IPS DF 6.9 (cell line): ENCODE measurements at places on chromosomes 7 and 10.

- H3K4me1 ChIP-seq: no peaks in the 10 kb centered on the region
- H3K4me3 ChIP-seq: peak within 1 kb of the TSS; percentile 32; the same call in 1 of the 2 replicates
- peaks cover 5% of the 10 kb centered on the region; the same call in 1 of the 2 replicates for H3K36me3 ChIP-seq
- H3K27me3 ChIP-seq: peaks cover 2% of the 10 kb centered on the region; the same call in 1 of the 2 replicates
Measured at GRCh38 chr10:100519311-100520051, at the start of gene SEC31B. Gene SEC31B (minus strand): TSS chr10:100519861. CDS start chr10:100516952, 2,909 bp downstream.

DNA sequence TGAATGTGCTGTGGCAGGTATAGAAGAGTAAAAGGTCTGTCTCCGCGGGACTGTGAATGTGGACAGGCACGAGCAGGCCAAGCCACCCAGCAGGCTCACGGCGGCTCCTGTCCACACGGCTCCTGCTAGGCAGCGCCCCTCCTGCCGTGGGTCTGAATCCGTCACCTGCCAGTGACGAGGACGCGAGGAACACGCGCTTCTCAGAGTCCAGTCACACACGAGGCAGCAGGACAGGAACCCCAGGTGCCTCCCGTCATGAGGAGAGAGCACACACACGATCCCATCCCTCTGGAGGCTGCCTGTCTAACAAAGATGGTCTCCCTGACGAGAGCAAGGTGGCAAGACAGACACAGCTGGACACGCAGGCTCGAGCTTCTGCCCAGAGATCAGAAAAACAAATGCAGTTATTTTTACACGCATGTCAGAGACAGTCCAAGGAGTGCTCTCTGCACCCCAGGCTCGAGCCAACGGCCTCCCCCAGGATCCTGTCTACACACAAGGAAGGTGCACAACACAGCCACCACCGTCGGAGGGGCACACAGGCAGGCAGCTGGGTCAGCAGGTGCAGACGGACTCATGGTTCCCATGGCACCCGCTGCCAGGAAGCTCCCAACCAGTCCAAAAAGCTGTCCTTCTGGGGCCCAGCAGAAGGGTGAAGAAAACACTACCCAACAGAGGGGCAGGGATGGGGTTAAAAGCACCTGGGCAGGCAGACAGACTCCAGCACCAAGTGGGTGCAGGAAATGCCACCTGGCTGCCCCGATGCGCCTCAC is 103.2 kb downstream of the MAD1L1 start:
- H3K4me1 ChIP-seq: no peaks in the 10 kb centered on the region
- H3K36me3 ChIP-seq: no peaks in the 10 kb centered on the region
- H3K27me3 ChIP-seq: no peaks in the 10 kb centered on the region
- no peak for DNase-seq

GRCh38 chr7:136865777-136866176 is 2.7 kb upstream of the CHRM2 start:
- H3K4me3 ChIP-seq: no peak overlapping the region
- H3K4me1 ChIP-seq: peaks cover 3% of the 10 kb centered on the region; the same call in 1 of the 2 replicates
- peaks cover 27% of the 10 kb centered on the region for H3K27me3 ChIP-seq
- H3K36me3 ChIP-seq: no peaks in the 10 kb centered on the region
- H3K27ac ChIP-seq: no peak overlapping the region

GRCh38 chr7:91837397-91838070 is 43.0 kb downstream of the MTERF1 start:
- no peak for DNase-seq
- no peak overlapping the region for H3K4me3 ChIP-seq
- H3K4me1 ChIP-seq: no peaks in the 10 kb centered on the region
- no peak overlapping the region for H3K27ac ChIP-seq

DNA sequence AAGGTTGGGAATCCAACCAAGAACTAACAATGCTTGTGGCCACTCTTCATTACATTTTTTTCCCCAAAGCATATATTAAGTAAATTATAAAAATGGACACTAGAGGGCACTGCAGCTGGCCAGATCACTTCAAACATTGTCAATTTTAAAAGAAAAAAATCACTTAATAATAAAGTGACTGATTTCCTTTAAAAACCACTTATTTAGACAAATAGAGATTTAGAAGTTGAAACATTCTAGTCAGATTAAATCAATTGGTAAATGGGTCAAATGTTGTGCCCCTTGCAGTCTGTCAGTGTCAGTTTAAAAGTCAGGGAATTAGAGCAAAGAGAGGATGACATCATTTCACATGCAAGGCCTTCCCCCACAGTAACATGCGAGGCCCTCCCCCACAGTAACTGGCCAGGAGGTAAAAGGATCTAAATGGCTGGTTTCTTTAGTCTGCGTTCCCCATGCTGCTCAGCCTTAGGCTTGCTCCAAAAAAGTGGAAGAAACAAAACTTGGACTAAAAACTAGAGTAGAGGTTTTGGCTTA is 177.9 kb downstream of the SKAP2 start:
- H3K4me1 ChIP-seq: no peaks in the 10 kb centered on the region
- no peaks in the 10 kb centered on the region for H3K27me3 ChIP-seq
- H3K4me3 ChIP-seq: no peak overlapping the region
- H3K36me3 ChIP-seq: no peaks in the 10 kb centered on the region

DNA sequence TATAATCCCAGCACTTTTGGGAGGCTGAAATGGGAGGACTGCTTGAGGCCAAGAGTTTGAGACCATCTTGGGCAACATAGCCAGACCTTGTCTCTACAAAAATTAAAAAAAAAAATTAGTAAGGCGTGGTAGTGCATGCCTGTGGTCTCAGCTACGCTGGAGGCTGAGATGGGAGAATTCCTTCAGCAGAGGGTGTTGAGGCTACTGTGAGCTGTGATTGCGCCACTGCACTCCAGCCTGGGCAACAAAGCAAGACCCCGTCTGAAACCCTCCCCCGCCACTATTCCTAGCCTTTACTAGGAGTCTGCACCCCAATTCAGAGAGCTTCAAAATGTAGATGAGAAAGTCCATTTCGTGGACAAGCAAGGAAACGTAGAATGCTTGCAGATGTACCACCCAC is 95.2 kb downstream of the PRPF18 start:
- no peaks in the 10 kb centered on the region for H3K4me1 ChIP-seq
- DNase-seq: no peak
- no peak overlapping the region for H3K27ac ChIP-seq
- H3K36me3 ChIP-seq: no peaks in the 10 kb centered on the region; the same call in 1 of the 2 replicates
- H3K4me3 ChIP-seq: no peak overlapping the region

DNA sequence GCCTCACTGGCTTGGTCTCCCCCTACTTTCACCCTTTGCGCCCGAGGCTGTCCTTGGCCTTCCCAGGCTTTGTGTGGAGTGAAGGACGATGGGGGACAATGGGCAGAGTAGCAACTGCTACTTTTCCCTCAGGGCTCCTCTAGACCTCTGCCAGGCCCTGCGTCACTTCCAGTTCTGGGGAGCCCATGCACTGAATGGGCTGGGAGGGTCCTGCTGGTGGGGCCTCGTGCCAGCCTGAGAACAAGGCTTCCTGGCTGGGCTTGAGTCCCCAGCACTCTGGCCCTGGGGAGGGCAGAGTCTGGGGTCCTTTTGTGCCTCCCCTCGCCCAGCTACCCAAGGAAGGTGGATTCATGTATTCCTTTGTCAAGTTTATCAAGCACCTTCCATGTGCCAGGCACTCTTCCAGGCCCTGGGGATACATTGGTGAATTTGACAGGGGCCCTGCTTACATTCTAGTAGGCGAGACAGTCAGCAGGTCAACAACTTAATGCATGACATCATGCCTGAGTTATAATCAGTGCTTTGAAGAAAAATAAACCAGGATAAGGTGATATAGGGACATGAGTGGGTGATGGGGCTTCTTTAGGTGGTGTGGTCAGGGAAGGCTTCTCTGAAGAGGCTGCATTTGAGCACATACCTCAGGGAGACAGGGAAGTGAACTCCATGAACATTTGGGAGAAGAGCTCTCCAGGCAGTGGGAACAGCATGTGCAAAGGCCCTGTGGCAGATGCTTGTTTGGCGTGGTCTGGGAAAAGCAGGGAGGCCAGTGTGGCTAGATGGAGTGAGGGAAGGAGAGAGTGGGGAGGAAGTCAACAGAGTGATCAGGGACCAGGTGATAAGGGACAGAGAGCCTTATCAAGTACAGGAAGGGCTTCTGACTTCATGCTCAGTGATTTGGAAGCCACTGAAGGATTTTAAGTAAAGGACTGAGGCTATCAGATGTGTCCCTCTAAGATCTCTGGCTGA is 14.1 kb downstream of the ZMIZ1 start:
- DNase-seq: no peak
- H3K36me3 ChIP-seq: no peaks in the 10 kb centered on the region
- H3K27ac ChIP-seq: no peak overlapping the region
- no peak overlapping the region for H3K4me3 ChIP-seq

- H3K27me3 ChIP-seq: no peaks in the 10 kb centered on the region; the same call in 1 of the 2 replicates
- peaks cover 2% of the 10 kb centered on the region; the same call in 1 of the 2 replicates for H3K36me3 ChIP-seq
- no peak for DNase-seq
- H3K4me3 ChIP-seq: no peak overlapping the region
Measured at GRCh38 chr10:48332871-48333216, 26.4 kb downstream of the MAPK8 start.

- H3K27me3 ChIP-seq: no peaks in the 10 kb centered on the region
- no peak overlapping the region for H3K4me3 ChIP-seq
- H3K27ac ChIP-seq: no peak overlapping the region
- DNase-seq: no peak
- no peaks in the 10 kb centered on the region for H3K36me3 ChIP-seq
Measured at GRCh38 chr7:19401461-19401860, 256.2 kb upstream of the FERD3L start.

DNA sequence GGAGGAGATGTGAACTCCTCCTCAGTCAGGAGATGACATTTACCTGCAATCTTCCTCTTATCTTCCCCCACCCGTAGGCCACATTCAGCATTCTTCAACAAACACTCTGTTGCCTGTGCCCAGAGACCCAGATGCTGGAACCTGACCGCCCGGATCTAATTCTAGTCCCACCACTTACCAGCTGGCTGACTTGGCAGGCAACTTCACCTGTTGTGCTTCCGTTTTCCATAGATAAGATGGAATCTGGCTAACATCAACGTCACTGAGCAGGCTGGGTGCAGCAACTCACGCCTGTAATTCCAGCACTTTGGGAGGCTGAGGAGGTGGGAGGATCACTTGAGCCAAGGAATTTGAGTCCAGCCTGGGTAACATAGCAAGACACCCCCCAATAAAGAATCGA is 21.3 kb upstream of the FXYD4 start:
- DNase-seq: no peak
- no peaks in the 10 kb centered on the region for H3K27me3 ChIP-seq

DNA sequence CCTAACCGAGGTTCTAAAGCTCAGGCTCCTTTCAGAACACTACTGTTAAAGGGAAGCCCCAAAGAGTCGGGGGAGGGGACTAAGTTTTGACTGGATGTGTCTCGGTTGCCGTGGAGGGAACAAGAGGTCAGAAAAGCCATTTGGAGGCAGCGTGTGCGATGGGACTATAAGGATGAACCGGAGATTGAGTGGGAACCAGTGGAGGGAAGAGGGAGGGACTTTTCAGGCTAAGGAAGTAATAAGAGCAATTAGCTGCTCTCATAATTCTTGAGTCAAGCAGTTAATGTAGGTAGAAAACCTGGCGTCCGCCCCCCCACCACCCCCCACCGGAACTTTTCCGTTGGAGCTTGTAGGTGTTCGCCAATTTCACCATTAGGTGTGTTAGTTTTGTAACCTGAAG is 491 bp upstream of the AKAP9 start:
- peaks cover 7% of the 10 kb centered on the region; the same call in 1 of the 2 replicates for H3K27me3 ChIP-seq
- DNase-seq: no peak
- peak overlapping the region; percentile 75; the same call in 1 of the 2 replicates for H3K4me3 ChIP-seq
- no peaks in the 10 kb centered on the region for H3K4me1 ChIP-seq
- no peaks in the 10 kb centered on the region for H3K36me3 ChIP-seq

DNA sequence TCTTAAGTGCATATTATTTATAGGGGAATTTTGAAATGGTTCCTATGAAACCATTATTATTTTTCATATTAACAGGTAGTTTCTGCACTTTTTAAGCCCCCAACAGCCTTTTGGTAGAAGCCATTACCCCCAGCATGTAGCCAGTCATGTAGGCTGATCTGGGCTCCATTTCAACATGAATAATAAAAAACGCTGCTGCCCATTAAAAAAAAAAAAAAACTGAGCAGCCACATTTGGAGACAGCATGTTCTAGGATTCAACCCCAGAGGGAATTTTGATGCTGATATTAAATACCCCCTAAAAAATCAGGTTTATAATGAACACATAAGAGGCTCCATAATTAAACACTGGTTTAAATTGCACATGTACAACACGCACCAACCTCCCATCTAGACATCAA is 181.3 kb downstream of the RTKN2 start:
- no peak overlapping the region for H3K4me3 ChIP-seq
- H3K27ac ChIP-seq: no peak overlapping the region
- no peaks in the 10 kb centered on the region for H3K36me3 ChIP-seq
- H3K27me3 ChIP-seq: no peaks in the 10 kb centered on the region
- H3K4me1 ChIP-seq: no peaks in the 10 kb centered on the region
- DNase-seq: no peak

DNA sequence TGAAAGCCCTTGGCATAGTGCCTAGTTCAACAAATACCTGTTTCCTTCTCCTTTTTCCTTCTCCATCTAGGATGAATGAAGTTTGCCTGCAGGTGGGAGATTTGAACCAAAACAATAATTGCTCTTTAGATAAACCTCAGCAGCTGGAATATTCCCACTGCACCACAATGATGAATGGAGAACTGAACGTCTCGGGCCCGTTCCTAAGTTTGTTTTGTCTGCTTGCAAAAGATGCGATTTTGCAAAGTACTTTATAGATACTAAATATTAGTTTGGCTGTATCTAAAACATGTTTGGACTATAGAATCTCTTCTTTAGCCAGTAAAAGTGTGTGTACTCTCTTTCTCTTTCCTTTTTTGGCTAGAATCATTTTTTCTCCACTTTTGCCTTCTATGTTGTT is 75.8 kb upstream of the BMPER start:
- H3K36me3 ChIP-seq: no peaks in the 10 kb centered on the region
- no peak for DNase-seq
- no peaks in the 10 kb centered on the region for H3K4me1 ChIP-seq
- no peak overlapping the region for H3K4me3 ChIP-seq
- no peak overlapping the region for H3K27ac ChIP-seq
- H3K27me3 ChIP-seq: no peaks in the 10 kb centered on the region

- DNase-seq: no peak
- H3K4me3 ChIP-seq: no peak overlapping the region
- H3K27ac ChIP-seq: no peak overlapping the region
Measured at GRCh38 chr7:80900583-80901576, 18.0 kb downstream of the SEMA3C start.

- H3K4me3 ChIP-seq: no peak overlapping the region
- no peak overlapping the region for H3K27ac ChIP-seq
- H3K27me3 ChIP-seq: no peaks in the 10 kb centered on the region
- H3K36me3 ChIP-seq: no peaks in the 10 kb centered on the region
- H3K4me1 ChIP-seq: peaks cover 1% of the 10 kb centered on the region; the same call in 1 of the 2 replicates
Measured at GRCh38 chr7:155009570-155010157, 6.7 kb upstream of the PAXIP1 start.
